ENCODE measurements at places on chromosomes 5 and 9.

DNA sequence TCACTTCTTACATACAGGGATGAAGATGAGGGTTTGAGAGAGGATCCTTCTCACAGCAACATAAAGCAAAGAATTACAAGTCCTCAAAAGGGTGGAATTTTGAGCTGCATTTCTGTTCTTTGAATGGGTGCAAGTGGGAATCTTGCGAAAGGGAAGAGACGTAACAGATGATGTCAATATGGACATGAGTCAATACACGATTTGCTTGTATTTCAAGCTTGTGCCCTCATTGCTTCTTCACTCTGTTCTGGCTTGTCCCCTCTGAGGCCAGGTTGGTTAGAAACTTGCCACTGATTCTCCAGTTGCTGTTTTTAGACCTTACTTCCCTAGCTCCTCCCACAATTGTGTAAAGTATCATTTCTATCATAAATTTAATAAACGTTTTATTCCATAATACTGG is 104.8 kb upstream of the CLINT1 start:
- no peak for DNase-seq

- DNase-seq = peak; percentile 70
Measured at GRCh38 chr9:89750117-89750791, 145.4 kb downstream of the GADD45G start.

DNA sequence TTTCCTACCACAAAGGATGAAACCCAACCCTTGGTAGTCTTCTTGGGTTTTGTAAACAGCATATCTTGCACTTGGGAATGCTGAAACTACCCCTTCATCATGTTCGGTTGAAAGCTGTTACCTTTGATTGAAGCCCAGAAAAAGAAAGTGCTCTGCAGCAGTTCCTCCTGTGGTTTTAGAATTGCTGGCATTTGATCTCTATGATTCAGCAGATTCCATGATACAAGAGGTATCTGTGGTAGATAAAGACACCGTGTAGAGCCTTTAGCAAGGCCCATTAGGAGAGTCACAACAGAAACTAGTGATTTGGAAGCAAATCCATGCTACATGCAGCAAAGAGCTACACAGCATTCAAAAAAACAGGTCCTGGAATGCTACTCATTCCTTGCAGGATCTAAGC is 557.0 kb downstream of the TLE1 start:
- no peak for DNase-seq

DNA sequence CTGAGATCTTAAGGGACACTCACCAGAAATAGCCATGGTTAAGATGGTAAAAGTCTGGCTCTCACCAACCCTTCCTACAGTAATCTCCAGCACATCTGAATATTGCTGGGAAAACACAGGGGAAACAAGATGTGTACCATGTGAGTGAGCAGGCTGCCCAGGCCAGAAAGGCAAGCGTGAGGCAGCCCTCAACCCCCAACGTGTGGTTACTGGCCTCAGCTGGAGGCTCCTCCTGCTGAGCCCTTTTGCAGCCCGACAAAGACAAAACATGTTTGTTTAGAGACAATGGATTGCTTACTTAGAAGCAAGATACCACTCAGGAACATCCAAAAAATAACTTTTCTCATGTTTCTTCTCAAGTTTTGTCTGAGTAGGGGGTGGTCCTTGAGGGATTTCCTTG is 16.6 kb downstream of the ZFP62 start:
- DNase-seq = no peak

DNA sequence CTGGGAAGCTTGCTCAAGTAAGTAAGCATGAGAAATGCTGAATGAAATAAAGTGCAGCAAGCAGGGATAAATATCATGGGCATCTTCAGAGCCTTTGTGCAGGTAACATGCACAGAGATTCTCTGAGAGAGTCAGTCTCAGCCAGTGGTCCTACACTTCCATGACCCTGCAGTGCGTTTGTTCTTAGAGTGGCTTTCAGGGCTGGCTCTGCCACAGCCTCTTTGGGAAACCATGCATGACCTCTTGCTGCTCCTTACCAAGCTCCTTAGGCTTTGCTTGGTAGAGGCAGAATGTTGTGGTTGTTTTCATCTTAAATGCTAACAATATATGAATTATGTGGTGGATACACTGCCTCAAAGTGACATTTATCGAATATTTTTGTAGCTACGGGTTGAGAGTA is 5.4 kb downstream of the SYK start:
- DNase-seq = no peak

DNA sequence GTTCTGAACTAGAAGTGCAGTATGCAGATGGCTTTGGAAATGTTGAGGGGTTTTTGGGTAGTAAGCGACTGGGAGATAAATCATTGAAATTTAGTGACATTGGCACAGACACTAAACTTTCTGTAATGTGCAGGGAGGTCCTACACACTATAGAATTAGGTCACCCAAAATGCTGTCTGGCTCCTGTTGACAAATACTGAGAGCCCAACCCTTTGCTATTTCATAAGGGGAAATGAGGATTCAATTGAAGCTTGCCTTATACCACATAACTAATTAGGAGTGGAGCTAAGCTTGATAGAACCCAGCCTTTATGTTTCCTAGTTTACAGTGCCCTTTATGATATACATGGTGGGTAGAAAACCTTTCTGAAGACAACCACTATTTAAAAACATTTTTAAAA is 22.6 kb downstream of the HMGXB3 start:
- DNase-seq = no peak

Measured in posterior vena cava (tissue), 2 donors.